ENCODE measurements at places on chromosomes 7 and 10.

GRCh38 chr7:131066635-131067034 lies 261.0 kb upstream of the MKLN1 start:
- DNase-seq: no peak

- DNase-seq: no peak
Measured at GRCh38 chr7:25967278-25968204, 184.5 kb upstream of the NFE2L3 start.

DNA sequence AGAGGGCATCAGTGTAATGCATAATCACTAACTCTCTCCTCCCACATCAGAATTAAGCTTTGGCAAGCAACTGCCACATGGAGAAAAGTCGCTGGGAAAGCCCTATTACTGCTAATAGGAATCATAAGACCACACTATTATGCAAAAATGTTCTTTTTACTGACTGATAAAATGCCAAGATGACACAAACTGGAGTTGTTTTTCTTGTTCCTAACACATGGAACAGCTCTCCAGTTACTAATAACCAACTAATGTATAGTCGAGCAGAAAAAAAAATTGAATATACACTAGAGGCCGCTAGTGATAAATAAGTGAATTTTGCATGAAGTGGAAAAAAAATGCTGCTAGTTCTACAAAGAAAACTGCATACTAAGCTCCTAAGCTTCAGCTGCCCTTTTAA lies 165.6 kb downstream of the TPK1 start:
- DNase-seq: no peak

DNA sequence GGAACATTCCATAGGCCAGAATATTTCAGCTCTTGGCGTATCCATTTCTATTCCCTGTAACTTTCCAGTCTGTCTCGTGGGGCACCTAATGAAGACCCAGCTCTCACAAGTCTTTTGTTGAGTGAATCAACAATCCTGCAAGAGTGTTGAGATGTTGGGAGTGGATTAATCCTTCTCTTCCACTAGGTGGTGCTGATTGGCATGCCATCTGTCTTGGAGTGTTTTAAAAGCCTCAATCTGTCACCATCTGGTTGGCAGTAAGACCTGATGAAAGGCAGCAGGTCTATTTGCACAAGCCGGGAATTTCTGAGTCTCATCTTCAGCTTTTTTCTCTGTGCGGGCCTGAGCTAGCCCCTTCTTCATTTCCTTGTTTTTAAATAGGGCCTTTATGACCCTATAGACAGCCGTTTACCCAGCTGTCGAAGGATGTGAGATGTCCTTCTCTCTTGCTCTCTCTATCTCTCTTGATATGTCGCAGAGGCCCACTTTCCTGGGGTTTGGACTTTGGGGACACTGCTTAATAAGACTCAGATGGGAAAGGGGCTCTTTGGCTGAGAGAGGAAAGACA lies 180.5 kb downstream of the ZNF365 start:
- no peak for DNase-seq

DNA sequence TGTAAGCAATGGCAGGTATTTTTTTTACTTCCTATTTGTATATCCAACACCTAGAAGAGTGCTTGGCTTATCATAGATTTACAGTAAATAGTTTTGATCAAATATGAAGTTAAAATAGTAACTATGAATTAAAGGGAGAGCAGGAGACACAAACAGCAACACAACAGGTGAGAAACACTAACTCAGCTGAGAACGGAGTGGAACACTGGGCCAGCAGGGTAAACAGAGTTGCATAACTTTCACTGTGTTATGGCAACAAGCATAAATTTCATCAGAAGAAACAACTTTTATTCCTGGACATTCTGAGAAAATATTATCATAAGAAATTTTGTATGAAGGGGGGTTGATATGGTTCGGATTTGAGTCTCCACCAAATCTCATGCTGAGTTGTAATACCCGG lies 52.2 kb upstream of the SMIM30 start:
- no peak for DNase-seq

DNA sequence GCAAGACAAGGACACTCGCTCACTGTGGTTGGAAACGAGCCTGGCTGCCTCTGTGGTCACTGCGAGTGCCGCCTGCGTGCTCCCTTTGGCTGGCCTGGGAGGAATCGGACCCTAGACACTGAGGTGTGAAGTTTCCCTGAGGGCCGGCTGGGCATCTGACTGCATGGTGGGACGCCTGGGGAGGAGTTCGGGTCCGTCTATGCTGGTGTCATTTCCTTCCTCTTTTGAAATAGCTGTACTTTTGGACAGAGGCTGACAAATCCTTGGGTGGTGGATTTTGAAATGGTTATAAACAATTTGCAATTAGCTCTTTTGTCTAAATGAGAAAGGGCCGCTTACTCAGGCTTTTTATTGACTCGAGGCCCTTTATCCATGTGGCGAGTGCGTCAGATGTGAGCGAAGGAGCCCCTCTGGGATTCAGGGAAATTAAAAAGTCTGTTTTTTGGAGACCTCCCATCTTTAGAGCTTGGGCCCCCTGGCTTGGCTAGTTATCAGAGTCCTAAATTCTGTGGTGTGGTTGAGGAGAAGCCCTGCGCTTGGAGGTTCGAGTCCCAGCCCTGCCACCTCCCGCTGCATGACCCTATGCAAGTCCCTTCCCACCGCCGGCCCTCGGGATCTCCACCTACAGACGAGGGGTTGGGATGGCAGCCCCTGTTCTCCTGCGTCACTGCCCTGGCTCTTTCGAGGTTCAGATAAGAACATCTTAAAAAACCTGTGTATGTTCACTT lies 147.1 kb downstream of the RGS10 start:
- no peak for DNase-seq

DNA sequence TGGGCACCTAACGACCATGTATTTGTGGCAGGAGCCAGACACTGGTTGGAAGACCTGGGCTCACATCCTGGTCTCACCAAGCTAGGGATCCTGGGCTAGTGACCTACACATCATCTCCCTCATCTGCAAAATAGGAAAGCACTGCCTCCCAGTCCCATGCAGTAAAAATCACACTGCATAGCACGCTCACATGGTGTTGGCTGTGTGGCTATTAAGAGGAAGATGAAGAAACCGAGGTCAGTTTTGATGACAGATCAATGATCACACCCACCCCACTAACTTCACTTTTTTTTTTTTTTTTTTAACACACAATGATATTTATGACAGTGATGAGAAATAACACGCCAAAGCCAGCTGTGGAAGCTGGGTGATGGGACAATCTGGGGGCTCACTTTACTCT lies 146.5 kb downstream of the RNF216 start:
- no peak for DNase-seq

GRCh38 chr7:100779359-100779758 lies 46.0 kb downstream of the ZAN start:
- no peak for DNase-seq

DNA sequence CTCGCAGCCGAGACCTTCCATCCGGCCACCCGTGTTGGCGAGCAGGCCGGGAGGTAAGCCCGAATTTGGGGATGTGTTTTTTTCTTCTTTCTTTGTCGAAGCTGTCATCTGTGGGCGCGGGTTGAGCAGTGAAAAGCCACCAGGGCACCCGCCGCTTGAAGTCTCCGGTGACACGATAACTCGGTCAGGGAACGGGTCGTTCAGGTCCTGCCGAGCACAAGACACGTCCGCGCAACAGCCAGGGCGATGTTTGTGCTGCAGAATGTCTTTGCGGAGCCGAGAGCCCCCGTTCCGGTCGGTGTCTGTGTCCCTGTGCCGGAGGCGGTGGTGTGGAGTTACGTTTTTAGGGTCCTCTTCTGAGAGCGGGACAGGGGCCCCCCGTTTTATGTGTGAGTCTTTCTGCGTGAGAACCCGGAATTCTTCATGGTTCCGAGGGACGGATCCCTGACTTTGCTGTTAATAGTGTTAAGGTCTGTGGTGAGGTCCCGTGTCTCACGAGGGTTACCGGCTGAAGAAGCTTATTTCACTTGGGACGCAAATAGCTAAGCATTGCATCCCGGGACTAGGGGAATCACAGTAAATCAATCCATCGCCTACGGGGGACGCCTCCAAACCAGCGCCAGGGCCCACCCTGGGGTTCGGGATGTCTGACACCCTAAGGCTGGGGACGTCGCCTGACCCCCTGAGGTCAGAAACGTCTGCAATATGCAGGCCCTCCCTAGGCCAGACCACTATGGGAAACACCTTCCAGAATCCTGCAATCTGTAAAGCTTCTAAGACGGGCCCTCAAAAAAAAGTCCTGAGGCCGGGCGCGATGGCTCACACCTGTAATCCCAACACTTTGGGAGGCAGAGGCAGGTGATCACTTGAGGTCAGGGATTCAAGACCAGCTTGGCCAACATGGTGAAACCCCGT lies 99.5 kb downstream of the ELFN1 start:
- no peak for DNase-seq

GRCh38 chr10:110011681-110012080 lies 3.9 kb downstream of the ADD3 start:
- no peak for DNase-seq

GRCh38 chr10:84355106-84355505 lies 26.7 kb downstream of the CCSER2 start:
- DNase-seq: no peak

DNA sequence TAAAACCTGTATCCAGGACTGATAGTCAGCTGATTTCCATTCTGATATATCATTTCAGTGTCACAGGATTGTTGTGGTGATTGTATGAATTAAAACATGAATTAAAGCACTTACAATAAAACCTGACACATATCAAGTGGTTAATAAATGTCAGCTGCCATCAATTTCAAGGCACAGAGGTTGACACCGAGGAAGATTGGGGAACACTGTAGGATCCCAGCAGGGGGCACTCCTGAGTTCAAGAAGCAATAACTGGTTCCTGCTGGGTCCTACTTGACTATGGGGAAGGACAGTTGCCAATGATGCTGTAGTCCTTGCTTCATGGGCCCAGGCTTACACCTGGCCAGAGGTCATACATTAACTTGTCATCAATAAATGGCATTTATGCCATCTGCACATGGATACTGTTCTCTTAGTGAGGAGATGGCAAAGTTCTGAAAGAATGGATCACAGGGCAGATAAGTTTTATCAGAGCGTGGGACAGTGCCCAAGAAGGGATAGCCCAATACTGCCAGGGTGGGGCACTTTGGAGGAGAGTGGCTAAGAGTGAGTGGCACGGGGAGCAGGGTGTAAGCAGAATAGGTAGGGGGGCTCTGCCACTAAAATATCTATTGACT lies 24.1 kb downstream of the FZD1 start:
- DNase-seq: no peak

- DNase-seq: no peak
Measured at GRCh38 chr10:3068968-3069737, 1.8 kb downstream of the PFKP start.

GRCh38 chr7:49398746-49399145 lies 374.7 kb upstream of the VWC2 start:
- no peak for DNase-seq

DNA sequence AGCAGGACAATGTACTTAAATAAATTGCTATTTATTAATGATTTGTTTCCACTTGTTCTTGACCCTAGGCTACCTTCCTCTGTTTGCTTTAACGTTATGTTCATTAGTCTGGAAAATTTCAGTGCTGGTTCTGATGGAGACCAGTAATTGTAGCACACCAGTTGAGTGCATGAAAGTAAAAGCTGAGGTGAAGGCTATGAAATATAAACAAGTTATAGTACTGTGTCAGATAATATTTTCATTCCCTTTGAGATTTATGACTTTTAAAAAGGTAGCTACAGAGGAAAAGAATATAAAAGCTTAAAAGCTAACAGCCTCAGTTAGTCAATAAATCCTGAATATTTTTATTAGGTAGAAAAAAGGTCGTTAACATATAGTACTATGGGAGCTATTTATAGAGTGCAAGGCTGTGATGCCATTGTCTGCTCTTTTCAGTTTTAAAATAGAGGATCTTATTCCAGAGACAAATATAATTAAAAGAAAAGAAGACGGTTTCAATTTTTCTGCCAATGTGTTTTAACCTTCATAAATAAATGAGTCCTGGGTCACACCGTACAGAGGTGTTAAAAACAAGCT lies 351.8 kb upstream of the ETV1 start:
- DNase-seq: no peak

- DNase-seq: no peak
Measured at GRCh38 chr10:28765641-28766040, 88.3 kb downstream of the BAMBI start.

DNA sequence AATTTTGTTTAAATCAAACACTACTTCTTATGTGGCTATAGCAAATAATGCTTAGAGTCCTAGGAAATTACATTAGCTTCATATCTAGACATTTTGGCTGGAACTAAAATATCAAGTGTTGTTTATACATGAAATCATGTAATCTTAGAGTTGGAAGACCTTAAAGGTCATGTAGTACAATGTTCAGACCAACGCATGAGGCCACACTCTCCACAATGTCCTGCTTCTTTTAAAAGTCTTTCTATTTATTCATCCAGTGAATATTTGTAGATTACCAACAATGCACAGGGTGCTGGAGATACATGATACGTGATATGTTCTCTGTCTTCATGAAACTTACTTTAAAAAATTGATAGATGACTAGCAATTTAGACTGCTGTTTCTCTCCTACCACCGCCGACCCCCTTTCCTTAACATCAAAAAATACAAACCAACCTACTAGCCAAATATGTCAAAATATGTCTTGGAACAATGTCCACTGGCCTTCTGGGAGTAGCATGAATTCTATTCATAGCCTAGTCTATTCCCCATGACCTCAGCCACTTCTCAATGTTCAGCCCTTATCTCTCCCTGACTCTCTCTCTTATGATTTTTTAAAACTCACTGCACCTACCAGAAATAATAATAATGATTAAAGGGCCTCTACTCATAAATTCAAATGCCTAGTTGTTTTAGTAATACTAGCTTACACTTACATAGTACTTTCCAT lies 59.5 kb upstream of the CAV2 start:
- no peak for DNase-seq

DNA sequence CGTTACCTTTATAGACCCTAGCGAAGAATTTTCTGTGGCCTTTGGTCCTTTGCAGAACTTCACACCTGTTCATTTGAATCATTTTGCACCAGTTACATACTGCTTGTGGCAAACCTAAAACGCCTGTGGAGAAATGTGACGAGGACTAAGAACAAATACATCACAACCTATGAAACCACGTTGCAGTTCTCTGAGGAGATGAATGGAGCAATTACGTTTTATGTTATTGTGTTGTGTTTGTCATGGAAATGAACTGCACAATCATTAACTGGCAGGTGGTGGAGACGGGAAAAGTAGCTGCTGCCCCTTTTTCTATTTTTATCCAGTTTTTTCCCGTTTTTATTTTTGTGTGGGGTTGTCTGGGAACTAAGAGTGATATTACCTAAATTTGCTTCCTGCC lies 505.5 kb downstream of the SDK1 start:
- DNase-seq: no peak

DNA sequence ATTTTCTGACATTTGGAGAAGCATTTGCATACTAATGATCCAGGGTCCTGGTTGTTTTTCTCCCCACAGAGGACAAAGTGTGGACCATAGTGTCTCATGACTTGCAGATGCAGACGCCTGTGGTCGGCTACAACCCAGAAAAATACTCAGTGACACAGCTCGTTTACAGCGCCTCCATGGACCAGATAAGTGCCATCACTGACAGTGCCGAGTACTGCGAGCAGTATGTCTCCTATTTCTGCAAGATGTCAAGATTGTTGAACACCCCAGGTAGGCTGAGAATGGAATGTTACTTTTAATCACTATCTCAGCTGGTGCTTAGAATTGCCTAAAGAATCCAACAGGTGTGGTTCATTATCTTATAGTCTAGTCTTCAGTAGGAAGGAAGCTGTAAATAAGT lies 951.5 kb upstream of the C7orf33 start:
- DNase-seq: no peak

GRCh38 chr7:151240536-151240935 lies 8.0 kb downstream of the SMARCD3 start:
- DNase-seq: no peak
